ENCODE measurements at places on chromosomes 5 and 9. TPM values are rescaled to one million over a fixed set of nuclear protein-coding genes. Genes with fewer than 3 reads are reported as not detected.

The CTXN3 gene
- polyA plus RNA-seq, result 1.0 TPM

GRCh38 chr9:18343784-18344183, 130.2 kb upstream of the ADAMTSL1 start:
- DNase-seq, result no peak

DNA sequence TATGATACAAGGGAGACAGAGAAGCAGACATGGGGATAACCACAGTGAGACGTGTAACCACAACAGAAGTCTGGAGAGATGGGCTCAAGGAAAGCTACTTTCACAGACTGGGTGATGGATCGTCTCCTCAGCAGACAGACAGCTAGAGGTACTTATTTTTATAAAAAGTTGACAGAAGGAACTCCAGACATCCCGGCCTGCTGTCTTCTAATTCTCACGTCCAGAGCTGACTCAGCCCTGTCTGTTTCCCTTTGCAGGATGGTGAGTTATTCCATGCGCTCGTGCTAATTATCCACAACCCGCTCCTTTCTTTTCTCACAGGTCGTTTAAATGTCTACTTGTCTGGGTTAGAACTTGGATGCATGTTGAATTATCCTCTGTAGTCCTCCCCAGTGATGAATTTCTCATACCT, 304.5 kb downstream of the CWC27 start:
- DNase-seq, result no peak

DNA sequence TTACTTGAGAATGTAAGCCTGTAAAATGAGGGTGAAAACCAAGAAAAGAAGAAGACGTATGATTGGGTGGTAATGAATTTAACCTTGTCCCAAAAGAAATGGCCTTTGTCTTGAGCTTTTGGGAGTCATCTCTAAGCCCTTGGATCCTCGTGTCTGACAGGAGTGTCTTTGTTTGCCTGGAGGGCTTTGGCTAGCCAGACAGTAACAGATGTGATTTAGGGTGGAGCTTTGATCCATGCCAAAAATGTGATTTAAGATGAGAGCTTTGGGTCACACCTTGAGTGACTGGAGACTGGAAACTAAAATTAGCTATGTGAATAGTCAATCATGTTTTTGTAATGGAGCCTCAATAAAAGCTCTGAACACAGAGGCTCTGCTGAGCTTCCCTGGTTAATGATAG, 25.9 kb upstream of the ZFAND5 start:
- no peak for DNase-seq

DNA sequence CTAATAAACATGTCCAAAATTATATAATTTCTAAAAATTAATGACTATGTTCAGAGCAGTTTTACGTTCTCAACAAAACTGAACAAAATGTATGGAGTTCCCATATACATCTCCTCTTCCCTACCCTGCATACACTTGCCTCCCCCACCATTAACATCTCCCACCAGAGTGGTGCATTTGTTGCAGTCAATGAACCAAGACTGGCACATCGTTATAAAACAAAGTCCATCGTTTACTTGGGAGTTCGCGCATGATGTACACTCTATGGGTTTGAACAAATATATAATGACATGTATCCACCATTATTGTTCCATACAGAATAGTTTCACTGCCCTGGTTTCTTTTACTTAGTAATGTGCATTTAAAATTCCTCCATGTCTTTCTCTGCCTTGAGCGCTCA, 130.1 kb downstream of the APBA1 start:
- DNase-seq, result no peak

Data from forelimb muscle (tissue), 1 donor.